NT2/D1 (cell line): ENCODE measurements at places on chromosomes 13 and 19.

DNA sequence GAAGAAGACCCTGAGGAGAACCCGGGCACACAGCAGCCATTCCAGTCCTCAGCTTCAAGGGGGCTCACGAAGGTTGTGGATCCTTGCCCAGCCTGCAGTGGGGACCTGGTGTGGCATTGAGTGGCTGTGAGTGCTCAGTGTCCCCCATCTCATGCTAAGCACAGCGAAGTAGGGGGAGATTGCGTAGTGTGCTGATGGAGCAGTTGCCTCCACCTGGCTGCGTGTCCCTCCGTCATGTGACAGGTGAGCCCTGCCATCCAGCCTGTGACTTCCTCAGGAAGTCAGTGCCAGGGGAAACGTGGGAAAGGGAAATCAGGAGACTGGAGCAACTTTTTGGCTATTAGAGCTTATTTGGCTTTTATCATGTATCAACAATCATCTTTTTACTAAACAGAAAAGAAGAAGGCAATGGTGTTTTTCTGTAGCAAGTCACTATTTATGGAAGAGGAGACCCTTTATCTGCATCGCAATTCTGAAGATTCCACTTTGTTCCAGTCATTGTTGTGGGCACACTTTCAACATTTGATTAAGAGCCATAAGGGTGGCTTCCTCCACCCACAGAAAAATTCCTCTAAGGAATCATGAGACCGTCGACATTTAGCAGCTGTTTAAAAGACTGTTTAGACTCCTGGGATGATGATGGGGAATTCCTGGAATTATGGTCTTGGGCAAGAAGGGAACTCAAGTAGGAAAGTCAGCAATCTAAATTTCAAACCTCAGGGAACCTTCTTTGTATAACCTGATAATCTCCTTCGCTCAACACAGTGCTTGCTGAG is 126.8 kb upstream of the SPATA13 start:
- DNase-seq: no peak

GRCh38 chr19:49570138-49570856 is 10.1 kb downstream of the NOSIP start:
- DNase-seq: no peak

- no peak for DNase-seq
Measured at GRCh38 chr13:27450921-27451471, 632 bp upstream of the MTIF3 start.

- no peak for DNase-seq
Measured at GRCh38 chr13:99027661-99028425, 50.0 kb upstream of the DOCK9 start.

DNA sequence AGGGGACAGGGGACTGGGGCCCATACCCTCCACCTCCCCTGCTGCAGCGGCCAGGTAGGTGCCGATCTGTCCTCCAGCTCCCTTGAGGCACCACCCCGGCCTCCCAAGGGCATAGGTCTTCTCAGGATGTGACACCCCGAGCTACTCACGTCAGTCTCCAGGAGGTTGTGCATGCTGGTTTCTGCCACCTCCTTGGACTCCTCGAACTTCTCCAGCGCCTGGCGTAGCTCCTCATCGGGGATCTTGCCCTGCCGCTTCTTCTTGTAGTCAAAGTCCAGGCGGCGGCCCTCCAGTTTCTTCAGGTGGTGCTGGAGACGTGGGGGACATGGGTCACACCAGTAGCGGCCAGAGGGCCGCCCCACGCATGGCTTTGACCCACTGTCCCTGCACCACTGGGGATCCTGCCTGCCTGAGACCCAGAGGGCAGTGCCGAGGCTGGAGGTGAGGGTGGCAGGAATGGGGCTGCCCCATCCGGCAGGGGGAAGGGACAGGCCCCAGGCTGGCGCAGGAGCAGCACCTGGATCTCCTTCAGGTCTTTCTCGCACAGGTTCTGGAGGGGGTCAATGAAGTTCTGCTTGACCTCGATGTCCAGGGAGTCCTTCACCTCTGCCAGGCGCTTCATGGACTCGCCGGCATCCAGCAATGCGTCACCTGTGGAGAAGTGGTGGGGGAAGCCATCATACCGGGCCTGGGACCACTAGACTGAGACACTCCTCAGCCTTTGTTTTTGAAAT is 20.4 kb downstream of the MPND start:
- DNase-seq: no peak

DNA sequence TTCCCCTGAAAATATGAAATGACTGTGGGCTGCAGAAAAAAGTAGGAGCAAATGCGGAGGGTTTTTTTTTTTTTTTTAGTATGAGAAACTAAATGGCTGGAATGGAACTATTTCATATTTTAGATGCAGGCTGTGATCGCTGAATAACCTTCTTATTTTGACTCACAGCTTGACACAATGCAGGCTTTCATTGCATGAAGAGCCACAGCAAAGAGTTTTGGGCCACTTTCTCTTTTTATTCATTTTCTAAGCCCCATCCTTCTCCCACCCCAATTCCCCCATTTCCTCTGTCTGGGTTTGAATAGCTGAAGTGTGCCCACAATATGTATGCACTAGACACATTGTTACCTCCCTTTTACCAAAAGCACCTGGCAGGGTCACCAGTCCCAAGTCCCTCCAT is 125.9 kb downstream of the COG6 start:
- DNase-seq: no peak

GRCh38 chr19:42254089-42254849 is 659 bp downstream of the ERF start:
- DNase-seq: no peak

DNA sequence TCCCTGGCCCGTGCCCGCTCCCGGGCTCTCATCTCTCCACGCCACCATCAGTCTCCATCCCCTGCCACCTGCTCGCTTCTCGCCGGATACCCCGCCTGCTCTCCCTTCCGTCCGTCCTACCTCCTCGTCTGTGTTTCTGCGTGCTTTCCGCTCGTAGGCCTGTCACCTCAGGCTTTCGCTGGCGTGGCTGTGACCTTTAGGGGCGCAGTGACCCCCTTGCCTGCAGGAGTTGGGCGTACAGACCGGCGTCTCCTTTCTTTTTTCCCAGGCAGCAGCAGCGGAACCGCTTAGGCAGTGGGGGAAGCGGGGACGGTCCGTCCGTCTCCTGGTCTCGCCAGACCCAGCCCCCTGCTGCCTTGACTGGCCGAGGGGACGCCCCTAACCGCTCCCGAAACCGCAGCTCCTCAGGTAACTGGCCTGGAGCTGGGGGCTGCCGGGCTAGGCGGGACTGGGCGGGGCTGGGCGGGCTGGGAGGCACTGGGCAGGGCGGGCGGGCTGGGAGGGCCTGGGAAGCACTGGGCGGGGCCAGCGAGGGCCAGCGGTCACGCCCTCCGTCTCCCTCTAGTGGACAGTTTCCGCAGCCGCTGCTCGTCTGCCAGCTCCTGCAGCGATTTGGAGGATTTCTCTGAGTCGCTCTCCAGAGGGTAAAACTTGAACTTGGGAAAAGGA is 6.3 kb downstream of the PGLYRP1 start:
- DNase-seq: peak; percentile 61

GRCh38 chr13:40640202-40640601 is 26.2 kb downstream of the FOXO1 start:
- DNase-seq: no peak

GRCh38 chr19:19485161-19485997 is 30.0 kb downstream of the TSSK6 start:
- no peak for DNase-seq

DNA sequence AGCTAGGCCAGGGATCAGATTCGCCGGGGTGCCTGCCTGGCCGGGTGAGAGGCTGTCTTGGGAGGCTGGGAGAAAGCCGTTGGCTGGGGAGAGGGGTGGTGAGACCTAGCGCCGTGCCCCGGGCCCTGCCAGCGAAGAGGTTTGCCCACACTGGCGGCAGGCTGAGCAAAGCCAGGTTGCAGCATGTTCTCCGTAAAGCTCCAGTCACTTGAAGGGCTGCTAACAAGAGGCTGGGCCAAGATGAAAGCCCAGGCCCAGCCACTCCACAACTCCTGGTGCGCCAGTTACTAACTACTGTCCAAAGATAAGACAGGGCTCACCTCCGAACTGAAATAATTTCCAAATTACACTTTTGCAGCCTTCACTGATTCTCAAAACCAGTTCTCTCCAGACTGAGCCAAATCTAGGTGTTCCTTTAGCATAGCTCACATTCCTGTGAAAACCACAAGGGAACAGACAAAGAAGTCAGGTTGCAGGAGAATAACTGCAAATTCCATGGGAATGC is 16.3 kb downstream of the ELAVL1 start:
- peak; percentile 22 for DNase-seq

DNA sequence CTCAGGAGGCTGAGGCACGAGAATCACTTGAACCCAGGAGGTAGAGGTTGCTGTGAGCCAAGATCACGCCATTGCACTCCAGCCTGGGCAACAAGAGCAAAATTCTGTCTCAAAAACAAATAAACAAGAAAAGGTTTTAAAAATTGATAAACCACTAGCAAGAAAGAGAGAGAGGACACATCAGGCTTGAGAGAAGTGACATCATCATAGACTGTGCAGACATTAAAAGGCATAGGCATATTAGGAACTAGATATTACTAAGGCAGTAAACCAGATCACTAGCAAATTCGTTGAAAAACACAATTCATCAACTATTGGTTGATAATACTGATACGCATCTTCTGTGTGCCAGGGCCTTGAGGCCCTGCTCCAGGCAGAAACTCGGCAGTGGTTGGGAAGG is 7.7 kb downstream of the A1BG start:
- no peak for DNase-seq

DNA sequence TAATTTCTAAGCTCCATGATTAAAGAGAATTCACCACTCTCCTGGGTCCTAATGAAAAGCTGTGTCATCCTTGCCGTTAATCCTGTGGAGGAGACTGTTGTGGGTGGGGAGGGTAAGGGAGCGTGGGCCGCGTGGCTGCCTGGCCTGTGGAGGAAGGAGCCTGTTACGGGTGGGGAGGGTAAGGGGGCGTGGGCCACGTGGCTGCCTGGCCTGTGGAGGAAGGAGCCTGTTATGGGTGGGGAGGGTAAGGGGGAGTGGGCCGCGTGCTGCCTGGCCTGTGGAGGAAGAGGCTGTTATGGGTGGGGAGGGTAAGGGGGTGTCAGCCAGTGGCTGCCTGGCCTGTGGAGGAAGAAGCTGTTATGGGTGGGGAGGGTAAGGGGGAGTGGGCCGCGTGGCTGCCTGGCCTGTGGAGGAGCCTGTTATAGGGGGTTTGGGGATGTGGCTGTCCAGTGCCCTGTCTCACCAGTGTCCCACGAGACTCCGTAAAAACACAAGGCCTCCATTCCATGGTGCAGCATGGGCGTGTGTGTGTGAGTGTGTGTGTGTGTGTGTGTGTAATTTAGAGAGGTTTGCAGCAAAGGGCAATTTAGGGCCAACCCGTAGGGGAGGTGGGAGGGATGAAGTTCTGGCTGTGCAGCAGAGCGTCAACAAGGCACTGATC is 15.6 kb upstream of the DCUN1D2 start:
- DNase-seq: no peak

- no peak for DNase-seq
Measured at GRCh38 chr19:53878776-53879139, 3.2 kb upstream of the PRKCG start.

DNA sequence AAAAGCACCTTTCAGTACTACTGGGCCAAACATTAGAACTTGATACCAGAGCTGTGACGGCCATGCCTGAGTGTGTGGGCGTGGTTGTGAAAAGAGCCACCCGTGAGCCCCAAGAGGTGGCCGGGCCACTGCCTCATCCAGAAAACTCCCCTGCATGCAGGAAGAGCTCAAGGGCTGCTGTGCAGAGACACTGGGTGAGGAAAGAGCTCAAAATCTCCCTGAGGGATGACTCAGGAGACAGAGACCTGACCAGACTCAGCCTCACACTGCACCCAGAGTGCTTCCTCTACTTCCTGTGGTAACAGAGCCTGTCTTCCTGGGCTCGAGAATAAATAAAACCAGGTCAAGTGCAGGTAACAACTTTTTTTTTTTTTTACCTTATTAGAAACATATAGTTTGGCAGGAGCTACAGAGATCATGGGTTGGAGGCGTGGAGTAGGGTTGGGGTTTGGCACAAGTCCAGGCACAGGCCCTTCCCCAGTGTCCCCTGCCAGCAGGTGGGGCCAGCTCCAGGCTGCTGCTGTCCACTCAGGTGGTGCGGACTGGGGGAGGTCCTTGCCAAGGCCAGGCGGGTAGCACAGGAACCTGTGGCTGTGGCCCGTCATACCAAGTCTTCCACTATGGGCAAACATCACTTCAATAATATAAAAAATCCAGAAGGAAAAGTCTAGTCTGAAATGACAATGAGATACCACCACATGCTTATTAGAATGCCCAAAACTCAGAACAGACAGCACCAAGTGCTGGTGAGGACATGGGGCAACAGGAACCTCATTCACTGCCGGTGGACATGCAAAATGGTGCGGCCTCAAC is 25.5 kb downstream of the ELL start:
- DNase-seq: no peak
